ENCODE measurements at places on chromosomes 16 and 17.

GRCh38 chr17:27644586-27644985, 13.6 kb downstream of the LGALS9 start:
- DNase-seq = no peak

DNA sequence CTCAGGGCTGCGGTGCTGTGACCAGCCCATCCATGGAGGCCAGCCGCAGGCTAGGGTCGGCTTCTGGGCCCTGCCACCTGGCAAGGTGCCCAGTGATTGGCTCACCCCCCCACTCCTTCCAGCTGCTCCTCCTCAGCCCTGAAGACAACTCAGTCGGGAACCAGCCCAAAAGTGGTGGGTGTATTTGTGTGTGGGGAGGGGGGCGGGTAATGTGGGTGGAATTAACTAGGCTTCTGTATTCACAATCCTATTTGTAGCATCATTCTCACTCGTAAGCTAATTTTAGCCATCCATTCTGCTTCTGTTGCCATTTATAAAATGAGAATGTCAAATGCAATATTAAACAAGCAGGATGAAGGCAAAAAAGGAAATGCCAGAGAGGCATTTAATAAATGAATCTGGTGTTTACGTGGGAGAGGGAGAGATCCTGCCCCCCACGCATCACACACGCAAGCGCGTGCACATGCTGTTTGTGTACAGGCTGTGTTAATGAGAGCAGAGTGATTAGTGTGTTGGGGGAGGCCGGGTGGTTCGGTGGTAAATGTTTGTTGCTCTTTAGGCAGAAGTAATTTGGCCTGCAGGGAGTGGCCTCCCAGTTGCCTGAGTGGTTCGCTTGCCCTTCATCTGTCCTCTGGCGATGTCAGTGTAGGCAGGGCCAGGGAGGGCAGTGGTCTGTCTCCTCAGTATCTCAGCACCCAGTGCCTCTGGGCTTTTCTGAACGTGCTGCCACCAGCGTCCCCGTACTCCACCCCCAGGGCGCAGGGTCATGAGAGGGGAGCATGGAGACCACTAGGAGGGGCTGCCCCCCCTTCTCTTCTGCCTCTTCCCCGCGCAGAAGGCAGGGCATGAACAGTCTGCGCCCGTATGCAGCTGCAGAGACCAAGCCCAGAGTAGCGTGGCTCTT, 140.1 kb downstream of the CCDC182 start:
- no peak for DNase-seq

DNA sequence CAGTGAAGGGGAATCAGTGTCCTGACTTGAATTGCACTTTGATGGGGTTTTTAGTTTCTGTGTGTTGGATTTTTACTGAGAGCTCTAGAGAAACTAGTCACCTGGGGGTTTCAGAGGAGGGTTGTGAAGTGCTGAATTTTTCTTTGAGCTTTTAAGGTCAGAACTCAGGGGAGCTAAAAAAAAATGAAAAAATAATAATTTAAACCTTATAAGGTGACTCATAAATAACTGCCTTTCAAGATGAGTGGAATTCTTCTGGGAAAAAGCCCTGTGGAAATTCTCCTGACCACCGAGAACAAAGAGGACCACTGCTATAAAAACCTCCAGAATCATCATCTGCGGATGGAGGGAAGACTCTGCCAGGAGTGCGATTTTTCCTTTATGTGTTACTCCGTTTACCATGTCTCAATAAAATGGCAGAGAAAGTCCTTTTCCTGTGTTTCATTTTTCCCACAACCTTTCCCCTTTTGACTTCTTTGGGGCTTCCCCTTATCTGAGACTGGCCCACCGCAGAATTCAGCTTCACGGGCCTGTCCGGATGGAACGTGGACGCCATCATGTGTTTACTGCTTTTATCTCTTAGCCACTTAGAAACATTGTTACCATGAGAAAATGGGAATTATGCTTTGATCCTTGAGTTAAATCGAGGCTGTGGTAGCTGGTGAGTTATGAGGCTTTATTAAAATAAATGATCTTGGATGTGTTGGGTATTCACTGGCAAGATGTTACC, 39.7 kb downstream of the RPTOR start:
- no peak for DNase-seq

- no peak for DNase-seq
Observed at GRCh38 chr17:65931246-65932149, 260.4 kb downstream of the CEP112 start.

- no peak for DNase-seq
Observed at GRCh38 chr17:48719642-48720265, 2.6 kb downstream of the PRAC1 start.

DNA sequence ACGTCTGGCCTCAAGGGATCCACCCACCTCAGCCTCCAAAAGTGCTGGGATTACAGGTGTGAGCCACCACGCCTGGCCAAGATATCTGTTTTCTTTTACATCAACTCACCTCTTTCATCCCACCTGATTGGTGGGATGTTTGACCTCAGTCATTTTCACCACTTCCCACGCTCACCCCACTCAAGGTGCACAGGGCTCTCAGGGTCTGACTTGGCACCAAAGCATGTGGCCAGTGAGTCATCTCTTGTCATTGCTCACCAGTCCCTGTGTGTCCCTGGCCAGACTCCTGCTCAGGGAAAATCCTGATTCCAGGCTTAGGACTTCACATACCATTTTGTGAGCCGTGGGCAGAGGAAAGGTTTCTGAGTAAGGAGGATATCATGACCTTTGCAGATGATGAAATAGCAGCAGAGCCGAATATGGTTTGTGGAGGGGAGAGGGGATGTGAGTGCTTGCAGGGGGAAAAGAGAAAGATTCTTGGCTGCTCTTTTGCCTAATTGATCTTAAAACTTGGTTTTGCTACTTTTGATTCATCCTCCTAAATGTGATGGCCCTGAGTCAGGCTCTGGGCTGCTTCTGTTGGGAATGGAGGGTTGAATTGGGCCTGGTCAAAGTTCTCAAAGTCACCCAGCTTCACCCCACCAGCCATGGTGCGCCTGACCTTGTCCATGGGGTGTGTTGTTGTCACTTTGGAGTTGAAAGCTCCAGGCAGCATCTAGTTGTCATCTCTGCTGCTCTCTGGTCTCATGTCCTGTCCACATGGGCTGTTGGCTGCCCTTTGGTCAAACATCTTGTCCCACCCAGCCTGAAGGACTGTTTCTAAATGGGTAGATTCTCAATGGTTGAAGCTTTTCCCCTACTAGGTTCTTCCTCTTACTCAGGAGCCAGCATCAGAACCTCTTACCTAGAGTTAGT, 6.0 kb upstream of the KCNH6 start:
- DNase-seq = no peak

DNA sequence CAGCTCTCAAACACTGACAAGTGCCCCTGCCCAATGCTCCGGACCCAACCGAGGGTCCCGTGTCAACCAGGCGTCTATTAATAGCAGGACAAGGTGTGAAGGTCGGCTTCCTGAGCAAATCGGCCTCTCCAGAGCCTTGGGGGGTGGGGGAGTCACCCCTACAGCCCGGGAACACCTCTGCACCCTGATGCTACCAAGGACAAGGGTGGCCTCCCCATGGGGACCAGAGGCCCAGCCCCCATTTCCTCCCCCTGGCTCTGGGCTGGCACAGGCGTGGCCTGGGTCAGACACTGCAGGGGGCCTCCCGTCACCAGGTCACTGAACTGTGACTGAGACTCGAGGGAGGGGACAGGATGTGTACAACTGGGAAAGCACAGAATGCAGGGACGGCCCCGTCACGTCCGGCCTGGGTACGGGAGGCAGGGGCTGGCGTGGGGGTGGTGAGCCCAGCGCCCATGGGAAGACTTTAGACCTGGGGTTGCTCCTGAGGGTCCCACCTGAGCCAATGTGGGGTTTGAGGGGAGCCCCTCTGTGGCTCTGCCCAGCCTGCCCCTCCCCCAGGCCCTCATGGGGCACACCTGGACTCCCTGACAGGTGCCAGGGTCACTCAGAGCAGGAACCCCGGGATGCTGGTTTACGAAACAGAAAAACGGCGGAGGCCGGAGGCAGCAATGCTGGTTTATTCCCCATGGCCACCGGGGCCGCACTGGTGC, 579 bp upstream of the CYBA start:
- peak; percentile 69 for DNase-seq

- DNase-seq = no peak
Observed at GRCh38 chr16:23424292-23424958, 28.6 kb downstream of the COG7 start.

DNA sequence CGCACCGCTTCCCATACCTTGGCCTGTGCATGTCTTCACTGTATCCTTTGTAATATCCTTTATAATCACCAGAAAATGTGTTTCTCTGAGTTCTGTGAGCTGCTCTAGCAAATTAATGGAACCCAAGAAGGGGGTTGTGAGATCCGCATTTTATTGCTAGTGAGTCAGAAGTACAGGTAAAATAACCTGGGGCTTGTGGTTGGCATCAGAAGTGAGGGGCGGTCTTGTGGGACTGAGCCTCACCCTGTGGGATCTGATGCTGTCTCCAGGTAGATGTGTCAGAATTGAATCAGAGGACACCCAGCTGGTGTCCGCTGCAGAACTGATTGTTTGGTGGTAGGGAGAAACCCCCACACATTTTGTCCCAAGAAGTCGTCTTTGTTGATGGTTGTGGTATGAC, 382.4 kb downstream of the SNX29 start:
- no peak for DNase-seq

GRCh38 chr17:9763643-9764042, 27.7 kb downstream of the DHRS7C start:
- DNase-seq = no peak

- DNase-seq = no peak
Observed at GRCh38 chr16:28592979-28593553, 3.8 kb downstream of the SULT1A2 start.

DNA sequence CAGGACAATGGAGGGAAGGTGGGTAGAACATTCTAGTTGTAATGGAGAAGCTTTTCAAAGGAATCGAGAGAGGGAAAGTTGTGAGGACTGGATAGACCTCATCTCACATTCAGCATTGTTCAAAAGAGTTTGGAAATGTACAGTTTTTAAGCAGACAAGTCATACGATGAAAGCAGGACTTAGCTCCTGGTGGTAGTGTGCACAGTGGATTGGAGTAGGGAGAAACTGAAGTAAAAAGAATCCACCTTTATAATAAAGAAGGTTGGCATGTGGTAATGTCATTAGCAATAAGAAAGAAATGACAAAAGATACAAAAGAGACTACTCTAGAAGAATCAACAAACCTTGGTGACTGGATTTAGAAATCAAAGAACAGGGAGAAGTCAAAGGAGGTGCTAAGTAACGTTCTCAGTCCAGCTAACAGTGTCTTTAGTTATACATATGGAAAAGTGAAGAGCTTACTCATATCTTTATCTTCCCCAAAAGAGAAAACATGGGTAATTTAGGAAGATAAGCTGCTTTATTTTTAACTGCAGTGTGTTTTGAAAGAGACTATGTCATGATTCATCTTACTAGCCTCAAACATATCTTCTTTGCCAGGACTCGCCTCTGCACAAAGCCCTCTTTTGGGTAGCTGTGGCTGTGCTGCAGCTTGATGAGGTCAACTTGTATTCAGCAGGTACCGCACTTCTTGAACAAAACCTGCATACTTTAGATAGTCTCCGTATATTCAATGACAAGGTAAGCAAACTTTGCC, 18.7 kb upstream of the EVI2A start:
- no peak for DNase-seq

DNA sequence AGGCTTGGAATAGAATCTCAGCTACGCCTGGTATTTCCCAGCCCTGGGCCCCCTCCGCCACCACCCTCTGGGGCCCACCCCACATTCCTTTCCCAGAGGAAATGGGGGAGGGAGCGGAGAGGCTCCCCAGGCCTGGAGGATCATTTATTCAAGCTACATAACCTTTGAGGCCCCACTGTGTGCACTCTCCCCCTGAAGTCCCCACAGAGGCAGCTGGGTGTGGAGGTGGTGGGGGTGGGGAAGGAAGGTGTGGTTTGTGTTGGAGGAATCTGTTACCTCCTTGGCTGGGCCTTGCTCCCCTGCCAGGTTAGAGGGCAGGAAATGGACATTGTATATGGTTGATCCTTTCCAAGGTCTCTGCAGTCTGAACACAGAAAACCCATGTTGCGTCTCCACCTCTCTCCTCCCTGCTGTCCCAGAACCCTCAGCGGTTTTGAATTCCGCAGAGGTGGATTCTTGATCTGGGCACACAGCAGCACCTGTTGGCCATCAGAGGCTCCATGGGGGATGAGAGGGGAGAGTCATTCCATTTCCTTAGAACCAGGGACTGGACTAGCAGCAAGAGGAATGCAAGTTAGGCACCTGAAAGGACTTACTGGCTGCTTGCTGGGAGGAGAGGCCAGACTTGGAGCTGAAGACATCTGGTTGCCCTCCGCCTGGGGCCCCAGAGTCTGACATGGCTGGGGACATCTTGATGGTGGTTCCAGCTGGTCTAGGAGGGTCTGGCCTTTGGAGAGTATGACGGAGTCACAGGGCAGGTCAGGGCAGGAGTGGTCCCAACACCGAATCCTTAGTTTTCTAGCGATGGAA, 23.0 kb downstream of the ARHGAP23 start:
- no peak for DNase-seq

GRCh38 chr17:32970281-32970680, 21.4 kb upstream of the SPACA3 start:
- no peak for DNase-seq

DNA sequence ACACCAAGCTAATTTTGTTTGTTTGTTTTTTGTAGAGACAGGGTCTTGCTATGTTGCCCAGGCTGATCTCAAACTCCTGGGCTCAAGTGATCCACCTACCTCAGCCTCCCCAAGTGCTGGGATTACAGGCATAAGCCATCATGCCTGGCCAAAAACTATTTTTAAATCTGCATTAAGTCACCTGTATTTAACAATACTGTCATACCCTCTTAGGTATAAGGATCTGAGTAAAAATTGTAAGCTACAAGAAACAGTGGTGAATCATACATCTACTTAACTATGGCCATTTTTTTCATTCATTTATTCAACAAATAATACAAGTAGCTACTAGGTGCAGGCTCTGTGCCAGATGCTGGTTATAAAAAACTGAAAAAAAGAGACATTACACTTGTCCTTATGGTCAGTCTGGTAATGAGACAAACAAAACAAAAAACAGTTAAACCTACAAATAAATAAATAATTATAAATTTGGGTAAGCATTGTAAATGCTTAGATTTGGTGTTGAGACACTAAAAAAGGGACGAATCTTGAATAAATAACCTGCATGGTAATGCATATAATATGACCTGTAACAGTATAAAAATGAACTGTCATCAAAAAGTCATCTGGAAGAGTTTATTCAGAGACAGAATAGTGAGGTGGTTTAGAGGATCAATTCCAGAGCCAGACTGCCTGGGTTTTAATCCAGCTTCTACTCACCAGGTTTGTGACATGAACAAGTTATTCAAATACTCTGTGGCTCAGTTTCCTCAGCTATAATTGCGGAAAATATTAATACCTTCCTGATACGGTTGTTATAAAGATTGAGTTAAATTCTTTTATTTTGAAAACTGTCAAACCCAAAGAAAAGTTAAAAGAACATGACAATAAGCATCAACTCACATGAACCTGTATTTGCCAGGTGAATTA, 26.8 kb downstream of the BRIP1 start:
- DNase-seq = no peak

DNA sequence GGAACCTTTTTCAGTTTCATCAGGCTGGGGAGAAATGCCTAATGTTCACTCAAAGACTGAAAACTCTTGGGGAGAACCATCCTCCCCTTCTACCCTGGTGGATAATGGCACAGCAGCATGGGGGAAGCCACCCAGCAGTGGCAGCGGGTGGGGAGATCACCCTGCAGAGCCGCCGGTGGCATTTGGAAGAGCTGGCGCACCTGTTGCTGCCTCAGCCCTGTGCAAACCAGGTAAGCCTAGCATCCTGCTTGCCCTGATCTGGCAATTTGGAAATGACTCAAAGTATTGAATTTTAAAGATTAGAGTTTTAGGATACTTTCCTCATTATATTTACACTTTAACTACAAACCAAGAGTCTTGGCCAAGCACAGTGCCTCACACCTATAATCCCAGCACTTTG, 63.8 kb downstream of the TMC6 start:
- DNase-seq = no peak

- DNase-seq = no peak
Observed at GRCh38 chr17:60107526-60108257, 29.0 kb upstream of the HEATR6 start.

Data from activated CD4-positive, alpha-beta T cell treated with anti-CD3 and anti-CD28 coated beads, Interleukin-2, amount 50 U/mL, for 24 hours (primary cell).